ENCODE measurements at places on chromosomes 1 and 21. TPM values are rescaled to one million over a fixed set of nuclear protein-coding genes. Genes with fewer than 3 reads are reported as not detected.

The MRPS15 gene
- total RNA-seq = 59.5 TPM

DNA sequence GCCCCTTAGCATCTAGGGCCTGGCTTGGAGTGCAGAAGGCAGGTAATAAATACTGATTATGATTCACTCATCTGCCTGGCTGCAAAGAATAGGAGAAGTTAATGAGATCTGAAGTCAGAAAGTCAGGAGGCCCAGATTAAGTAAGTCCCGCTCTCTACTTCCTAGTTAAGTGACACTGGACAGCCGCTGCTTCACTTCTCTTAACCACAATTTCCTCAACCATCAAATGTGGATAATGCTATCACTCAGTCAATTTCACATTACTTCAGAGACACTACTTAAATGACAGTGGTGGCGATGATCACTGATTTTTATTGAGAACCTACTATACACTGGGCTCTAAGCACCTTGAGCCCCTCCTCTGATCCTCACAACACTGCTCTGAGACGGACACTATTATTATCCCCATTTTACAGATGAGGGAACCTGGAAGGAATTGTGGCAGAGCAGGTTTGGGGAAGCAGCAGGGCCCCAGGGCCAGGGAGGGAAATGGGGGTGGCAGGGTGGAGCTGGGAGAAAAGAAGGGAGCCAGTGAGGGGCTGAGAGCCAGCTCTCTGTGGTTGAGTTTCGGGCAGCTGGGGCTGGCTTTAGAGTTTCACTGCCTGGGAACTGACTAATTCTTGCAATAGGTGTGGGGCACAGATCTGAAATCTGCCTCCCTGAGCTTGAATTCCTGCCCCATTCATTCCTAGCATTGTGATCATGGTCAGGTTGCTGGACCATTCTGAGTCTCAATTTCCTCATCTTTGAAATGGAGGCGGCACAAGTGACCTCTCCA lies 2.4 kb upstream of the E2F2 start:
- H3K27me3 ChIP-seq = no peaks in the 10 kb centered on the region
- H3K4me1 ChIP-seq = peaks cover 53% of the 10 kb centered on the region
- H3K27ac ChIP-seq = no peak overlapping the region
- no peak overlapping the region for H3K4me3 ChIP-seq
- no peaks in the 10 kb centered on the region for H3K36me3 ChIP-seq

DNA sequence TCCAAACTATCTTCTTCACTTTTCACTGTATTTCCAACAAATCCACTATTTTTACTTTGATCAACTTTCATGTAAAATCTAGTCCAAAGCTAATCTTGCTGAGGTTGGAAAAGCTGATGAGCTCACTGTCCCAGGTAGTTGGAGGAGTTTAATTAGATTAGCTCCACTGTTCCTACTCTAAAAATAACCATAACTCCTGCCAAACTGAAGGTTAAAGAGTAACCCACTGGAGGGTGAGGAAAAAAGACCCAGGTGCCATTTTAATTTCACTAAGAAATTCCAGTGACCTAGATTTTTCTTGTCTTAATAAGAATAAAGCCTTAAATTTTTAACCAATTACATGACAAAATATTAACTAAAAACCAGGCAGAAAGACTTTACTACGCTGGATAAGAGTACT lies 15.3 kb downstream of the DCAF8 start:
- no peak for DNase-seq
- no peaks in the 10 kb centered on the region for H3K27me3 ChIP-seq
- H3K4me3 ChIP-seq = no peak overlapping the region
- no peak overlapping the region for H3K27ac ChIP-seq
- no peaks in the 10 kb centered on the region for H3K36me3 ChIP-seq
- no peaks in the 10 kb centered on the region for H3K4me1 ChIP-seq

- H3K4me3 ChIP-seq = no peak overlapping the region
- peaks cover 20% of the 10 kb centered on the region for H3K36me3 ChIP-seq
- no peaks in the 10 kb centered on the region for H3K27me3 ChIP-seq
Measured at GRCh38 chr1:26851106-26851684, 11.8 kb upstream of the SFN start.

DNA sequence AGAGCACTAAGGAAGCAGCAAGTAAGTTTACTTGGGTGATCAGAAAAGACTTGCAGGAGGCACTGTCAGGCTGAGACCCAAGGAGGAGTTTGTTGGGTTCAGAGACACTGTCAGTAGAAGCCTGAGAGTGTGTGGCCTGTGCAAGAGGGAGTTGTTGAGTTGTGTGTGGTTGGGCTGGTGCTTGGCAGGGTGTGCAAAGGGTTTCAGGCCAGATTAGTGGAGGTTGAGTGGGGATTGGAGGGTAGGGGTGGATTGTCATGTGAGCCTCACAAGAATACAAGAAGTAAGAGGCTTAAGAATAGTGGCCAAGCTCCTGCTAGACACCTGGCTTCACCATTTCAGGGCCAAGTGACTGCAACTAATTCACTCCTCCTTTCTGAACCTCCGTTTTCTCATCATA lies 8.9 kb upstream of the KIF21B start:
- H3K4me3 ChIP-seq = no peak overlapping the region
- no peak overlapping the region for H3K27ac ChIP-seq
- H3K36me3 ChIP-seq = no peaks in the 10 kb centered on the region
- DNase-seq = no peak

DNA sequence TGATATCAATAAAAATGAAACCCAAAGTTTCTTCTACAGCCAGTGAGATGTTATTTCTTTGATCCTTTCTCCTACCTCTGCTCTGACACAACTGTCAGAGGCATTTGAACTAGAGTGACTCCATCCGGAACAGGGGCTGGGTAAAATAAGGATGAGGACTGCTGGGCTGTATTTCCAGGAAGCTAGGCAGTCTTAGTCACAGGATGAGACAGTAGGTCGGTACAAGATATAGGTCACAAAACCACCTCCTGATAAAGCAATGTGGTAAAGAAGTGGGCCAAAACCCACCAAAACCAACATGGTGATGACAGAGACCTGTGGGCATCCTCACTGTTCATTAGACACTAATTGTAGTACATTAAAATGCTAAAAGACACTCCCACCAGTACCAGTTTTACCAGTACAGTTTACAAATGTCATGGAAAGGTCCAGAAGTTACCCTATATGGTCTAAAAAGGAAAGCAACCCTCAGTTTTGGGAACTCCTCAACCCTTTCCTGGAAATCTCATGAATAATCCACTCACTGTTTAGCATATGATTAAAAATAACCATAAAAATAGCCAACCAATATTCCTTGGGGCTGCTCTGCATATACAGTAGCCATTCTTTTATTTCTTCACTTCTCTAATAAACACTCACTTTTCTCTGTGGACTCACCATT lies 96.7 kb downstream of the GABPA start:
- H3K27me3 ChIP-seq = no peaks in the 10 kb centered on the region
- H3K4me3 ChIP-seq = no peak overlapping the region
- no peak for DNase-seq

- H3K27me3 ChIP-seq = peaks cover 8% of the 10 kb centered on the region
- H3K4me1 ChIP-seq = no peaks in the 10 kb centered on the region
- no peak overlapping the region for H3K4me3 ChIP-seq
- no peak for DNase-seq
- no peaks in the 10 kb centered on the region for H3K36me3 ChIP-seq
Measured at GRCh38 chr1:182671750-182672486, 12.5 kb downstream of the RGS8 start.

DNA sequence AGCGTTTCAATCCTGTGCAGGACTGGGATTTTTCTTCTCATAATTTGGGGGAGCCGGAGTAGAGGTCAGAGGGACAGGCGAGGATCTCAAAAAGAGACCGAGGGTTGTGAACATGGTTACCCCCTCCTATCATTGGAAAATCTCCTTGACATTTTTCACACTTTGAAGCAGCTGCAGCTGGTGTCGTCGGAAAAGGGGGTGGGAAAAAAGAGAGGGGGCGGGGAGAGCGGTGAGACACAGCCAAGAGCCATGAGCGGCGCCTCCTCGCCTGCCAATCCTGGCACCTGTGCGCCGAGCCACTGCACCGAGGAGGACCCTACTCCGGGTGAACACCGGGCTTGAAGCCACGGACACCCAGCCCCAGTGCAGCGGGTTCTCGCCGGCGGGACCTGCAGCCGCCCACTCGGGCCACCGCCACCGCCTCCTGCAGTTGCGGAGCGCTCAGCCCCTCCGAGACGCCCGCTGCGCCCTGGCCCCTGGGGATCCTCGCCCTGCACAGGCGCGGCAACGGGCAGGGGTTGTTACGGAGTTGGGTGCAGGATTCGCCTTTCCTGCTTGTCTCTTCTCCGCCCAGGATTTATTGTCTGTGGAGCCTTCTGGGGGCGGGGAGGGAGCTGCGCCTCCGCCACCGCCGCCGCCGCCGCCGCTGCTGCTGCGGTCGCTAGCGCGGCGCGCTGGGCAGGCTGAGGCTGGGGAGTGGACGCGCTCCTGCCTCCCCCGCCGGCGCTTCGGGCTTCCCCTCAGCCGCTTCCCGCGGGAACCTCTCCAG lies at the start of gene LRRC7:
TSS of gene LRRC7 (plus strand) at position 271 of the 769 bp plus-strand sequence. CDS start 718 bp downstream, outside the sequence.
- no peak for DNase-seq
- H3K27ac ChIP-seq = peak within 1 kb of the TSS; percentile 56
- H3K4me1 ChIP-seq = peaks cover 20% of the 10 kb centered on the region
- H3K4me3 ChIP-seq = peak within 1 kb of the TSS; percentile 58
- no peaks in the 10 kb centered on the region for H3K36me3 ChIP-seq

- H3K36me3 ChIP-seq = peaks cover 21% of the 10 kb centered on the region
- no peak overlapping the region for H3K27ac ChIP-seq
- H3K4me3 ChIP-seq = no peak overlapping the region
- DNase-seq = no peak
- H3K4me1 ChIP-seq = peaks cover 4% of the 10 kb centered on the region
Measured at GRCh38 chr21:42754270-42754933, 101.0 kb downstream of the PDE9A start.

DNA sequence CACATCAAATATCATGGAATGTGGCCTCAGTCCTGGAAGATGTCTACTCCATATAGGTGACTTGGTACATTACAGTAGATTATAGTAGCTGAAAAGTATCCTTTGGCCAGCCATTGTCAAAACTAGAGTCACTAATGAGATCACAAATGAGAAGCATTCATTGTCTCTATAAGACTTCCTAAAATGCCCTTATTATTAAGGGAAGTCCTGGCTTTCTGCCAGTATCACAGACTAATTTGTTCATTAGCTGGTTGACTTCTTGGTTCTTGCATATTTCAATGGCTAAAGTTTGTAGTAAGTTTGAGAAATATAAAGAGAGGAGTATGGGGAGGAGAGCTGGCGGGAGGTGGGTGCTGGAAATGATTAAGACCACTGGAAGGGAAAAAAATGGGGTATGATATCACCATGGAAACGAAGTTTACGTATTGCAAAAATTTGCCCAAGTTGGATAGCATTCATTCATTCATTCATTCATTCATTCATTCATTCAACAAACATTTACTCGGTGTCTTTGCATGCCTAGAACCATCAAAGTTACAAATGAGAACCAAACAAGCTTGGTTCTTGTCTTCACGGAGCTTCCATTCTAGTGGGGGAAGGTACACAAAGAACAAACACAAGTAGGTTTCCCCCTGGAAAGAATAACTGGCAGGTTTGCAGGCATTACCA lies 11.7 kb upstream of the B3GALNT2 start:
- no peaks in the 10 kb centered on the region for H3K4me1 ChIP-seq
- H3K4me3 ChIP-seq = no peak overlapping the region
- no peaks in the 10 kb centered on the region for H3K36me3 ChIP-seq
- DNase-seq = no peak

- DNase-seq = no peak
- H3K4me1 ChIP-seq = no peaks in the 10 kb centered on the region
- H3K27ac ChIP-seq = no peak overlapping the region
- H3K27me3 ChIP-seq = no peaks in the 10 kb centered on the region
Measured at GRCh38 chr1:221940631-221941030, 198.7 kb upstream of the DUSP10 start.

GRCh38 chr1:60567256-60567655 lies 493.7 kb upstream of the C1orf87 start:
- no peaks in the 10 kb centered on the region for H3K4me1 ChIP-seq
- no peak overlapping the region for H3K27ac ChIP-seq
- no peaks in the 10 kb centered on the region for H3K27me3 ChIP-seq
- DNase-seq = no peak
- no peak overlapping the region for H3K4me3 ChIP-seq
- H3K36me3 ChIP-seq = no peaks in the 10 kb centered on the region

DNA sequence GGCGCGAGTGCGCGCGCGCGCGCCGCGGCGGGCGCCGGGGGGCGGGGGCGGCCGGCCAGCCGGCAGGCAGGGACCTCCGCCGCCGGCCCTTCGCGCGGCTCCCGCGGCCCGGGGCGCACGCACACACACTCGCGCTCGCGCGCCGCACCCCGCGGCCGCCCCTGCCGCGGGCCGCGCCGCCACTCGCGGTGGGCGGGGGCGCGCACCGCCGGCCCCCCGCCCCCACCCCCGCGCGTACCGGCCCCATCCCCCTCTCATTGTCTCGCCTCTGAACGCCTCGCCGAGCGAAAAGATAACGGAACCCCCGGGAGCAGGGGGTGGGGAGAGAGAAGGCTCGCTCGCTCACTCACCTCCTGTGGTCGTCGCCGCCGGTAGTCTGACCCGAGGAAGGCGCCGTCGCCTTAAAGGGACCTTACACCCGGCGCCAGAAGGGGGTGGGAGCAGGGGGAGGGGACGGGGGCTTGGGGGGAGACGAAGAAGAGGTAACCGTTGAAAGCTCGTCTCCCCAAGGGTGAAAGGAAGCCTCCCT lies 428 bp downstream of the POGZ start:
- no peaks in the 10 kb centered on the region for H3K36me3 ChIP-seq
- peak; percentile 71 for DNase-seq
- H3K4me1 ChIP-seq = peaks cover 17% of the 10 kb centered on the region

DNA sequence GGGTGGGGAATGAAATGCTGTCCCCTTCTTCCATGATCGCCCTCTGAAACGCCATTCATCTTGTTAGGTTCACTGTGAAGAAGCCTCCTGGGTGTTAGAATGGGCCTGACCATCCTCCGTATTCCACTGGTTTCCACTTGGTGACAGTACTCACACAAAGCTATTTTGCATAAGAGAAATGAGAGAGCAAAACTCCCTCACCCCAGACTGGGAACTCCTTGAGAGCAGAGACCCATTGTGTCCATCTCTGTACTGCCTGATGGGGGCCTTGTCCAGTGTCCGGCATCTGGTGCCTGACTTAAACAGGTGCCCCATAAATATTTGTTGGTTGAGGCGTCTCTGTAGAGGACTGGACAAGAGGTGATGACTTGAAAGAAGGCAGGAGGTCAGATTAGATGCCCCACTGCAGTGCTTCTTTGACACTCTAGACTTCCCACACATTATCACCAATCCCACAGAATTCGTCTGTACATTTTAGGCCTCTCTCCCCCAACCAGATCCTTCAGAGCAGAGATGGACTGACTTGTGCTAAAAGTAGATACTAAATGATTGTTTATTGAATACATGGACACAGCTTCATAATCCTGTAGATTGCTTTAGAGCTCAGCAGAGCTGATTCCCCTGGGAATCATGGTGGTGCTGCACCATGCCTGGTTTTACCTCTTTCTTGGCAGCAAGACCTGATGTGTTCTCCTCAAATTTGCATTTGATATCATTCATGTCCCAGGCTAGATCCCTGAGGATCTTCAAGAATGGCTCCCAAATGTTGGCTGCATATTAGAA lies 22.4 kb upstream of the KCNA2 start:
- H3K27me3 ChIP-seq = peaks cover 13% of the 10 kb centered on the region
- no peak overlapping the region for H3K4me3 ChIP-seq
- no peak for DNase-seq
- no peaks in the 10 kb centered on the region for H3K36me3 ChIP-seq

- no peak for DNase-seq
- no peak overlapping the region for H3K27ac ChIP-seq
- no peak overlapping the region for H3K4me3 ChIP-seq
- no peaks in the 10 kb centered on the region for H3K36me3 ChIP-seq
- no peaks in the 10 kb centered on the region for H3K27me3 ChIP-seq
Measured at GRCh38 chr1:200683298-200683697, 13.6 kb upstream of the DDX59 start.

GRCh38 chr1:52432807-52433206 lies 28.4 kb downstream of the PRPF38A start:
- no peaks in the 10 kb centered on the region for H3K4me1 ChIP-seq
- DNase-seq = no peak
- no peaks in the 10 kb centered on the region for H3K27me3 ChIP-seq
- H3K27ac ChIP-seq = no peak overlapping the region
